ENCODE measurements at places on chromosomes 3 and 15. TPM values are rescaled to one million over a fixed set of nuclear protein-coding genes. Genes with fewer than 3 reads are reported as not detected.

Gene CADPS
- 212 TPM for polyA plus RNA-seq

Gene ZCWPW2
- polyA plus RNA-seq: 2.0 TPM

Gene MUC20
- polyA plus RNA-seq: 28.3 TPM

GRCh38 chr3:10936686-10937085 lies 55.9 kb upstream of the SLC6A1 start:
- DNase-seq: no peak

GRCh38 chr3:141305436-141305835 lies 62.9 kb upstream of the ZBTB38 start:
- DNase-seq: no peak

- DNase-seq: no peak
Observed at GRCh38 chr15:98842973-98843285, 164.7 kb downstream of the PGPEP1L start.

GRCh38 chr15:77568973-77569728 lies 63.6 kb downstream of the LINGO1 start:
- DNase-seq: no peak

GRCh38 chr3:8325306-8325705 lies 176.3 kb upstream of the LMCD1 start:
- no peak for DNase-seq

- DNase-seq: no peak
Observed at GRCh38 chr3:172316758-172317157, 131.5 kb downstream of the GHSR start.

- no peak for DNase-seq
Observed at GRCh38 chr15:36888011-36888992, 212.0 kb downstream of the MEIS2 start.

DNA sequence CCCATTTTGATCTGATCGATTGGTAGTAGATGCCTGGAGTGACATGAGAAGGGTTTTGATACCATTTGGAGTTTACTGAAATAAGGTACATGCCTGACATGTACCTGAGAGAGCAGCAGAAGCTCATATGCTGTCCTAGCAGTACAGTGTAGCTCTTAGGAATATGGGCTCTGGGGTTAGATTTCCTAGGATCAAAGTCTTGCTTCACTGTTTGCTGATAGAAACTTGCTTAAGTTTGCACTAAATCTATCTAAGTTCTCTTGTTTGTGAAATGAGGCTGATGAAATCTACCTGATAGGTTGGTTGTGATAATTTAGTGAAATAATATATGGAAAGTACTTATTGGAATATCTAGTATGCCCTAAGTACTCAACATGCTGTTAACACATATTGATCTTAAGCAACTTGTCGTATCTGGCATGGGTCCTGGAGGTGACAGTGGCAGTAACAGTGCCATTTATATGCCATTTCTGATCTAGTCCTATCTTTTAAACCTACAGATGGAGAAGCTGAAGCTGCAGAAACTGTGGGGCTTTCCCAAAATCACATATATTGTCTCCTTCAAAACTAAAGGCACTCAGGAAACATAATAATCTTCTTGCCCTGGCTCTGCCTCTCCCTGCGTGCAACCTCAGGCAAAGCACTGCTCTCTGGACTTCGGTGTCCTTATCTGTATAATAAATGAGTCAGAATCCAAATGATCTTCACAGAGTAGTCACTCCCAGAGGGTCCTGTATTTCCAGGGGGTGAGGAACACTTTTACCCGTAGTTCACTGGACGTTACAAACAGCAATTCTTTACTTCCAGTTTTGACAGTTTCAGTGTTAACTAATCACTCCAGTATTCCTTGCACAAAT lies 223.6 kb upstream of the SETMAR start:
- DNase-seq: no peak

GRCh38 chr3:189820365-189820720 lies 189.2 kb downstream of the TP63 start:
- no peak for DNase-seq

DNA sequence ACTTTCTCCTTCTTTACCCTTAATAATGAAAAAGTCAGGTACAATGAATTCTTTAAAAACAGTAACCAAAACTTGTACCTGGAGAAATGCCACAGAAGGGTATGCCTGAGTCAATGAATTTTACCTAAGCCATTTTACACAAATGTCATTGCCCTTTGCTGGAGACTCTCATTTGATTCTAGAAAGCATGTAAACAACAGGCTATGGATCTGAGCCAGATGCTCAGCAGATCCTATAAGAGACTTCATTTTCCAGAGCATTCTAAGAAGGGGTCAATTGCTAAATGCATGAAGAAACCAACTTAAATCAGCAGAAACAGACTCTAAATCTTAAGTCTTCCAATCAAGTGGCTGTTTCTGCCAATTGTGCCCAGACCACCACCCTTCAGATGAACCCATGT lies 83.8 kb upstream of the GALNT15 start:
- no peak for DNase-seq

Measured in spinal cord (tissue), 10 donors.